ENCODE measurements at places on chromosomes 3 and 15.

GRCh38 chr3:33131331-33132018 lies 17.7 kb downstream of the CRTAP start:
- H3K36me3 ChIP-seq = peaks cover 14% of the 10 kb centered on the region
- DNase-seq = peak; percentile 68
- H3K27ac ChIP-seq = no peak overlapping the region
- H3K4me3 ChIP-seq = no peak overlapping the region
- H3K4me1 ChIP-seq = no peaks in the 10 kb centered on the region
- H3K27me3 ChIP-seq = no peaks in the 10 kb centered on the region

DNA sequence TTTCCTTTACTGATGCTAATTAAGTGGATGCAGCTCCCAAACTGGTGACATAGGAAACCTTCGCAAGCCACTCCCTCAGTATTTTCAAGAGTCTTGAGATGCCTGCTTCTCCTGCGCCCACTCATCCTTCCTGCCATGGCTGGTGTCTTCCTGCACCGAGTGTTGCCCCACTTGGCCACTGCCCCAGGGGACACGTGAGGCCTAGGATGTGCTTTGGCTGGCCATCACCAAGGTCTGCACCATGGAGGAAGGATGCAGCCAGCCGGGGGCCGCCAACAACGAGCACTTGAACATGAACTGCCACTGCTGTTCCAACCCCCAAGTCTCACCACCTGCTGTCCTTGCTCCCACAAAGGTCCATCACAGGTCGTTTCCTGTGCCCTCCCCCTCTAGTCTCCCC lies 34.1 kb downstream of the EPHB3 start:
- H3K4me1 ChIP-seq = peaks cover 43% of the 10 kb centered on the region
- H3K27ac ChIP-seq = no peak overlapping the region
- H3K27me3 ChIP-seq = no peaks in the 10 kb centered on the region
- DNase-seq = no peak
- H3K4me3 ChIP-seq = no peak overlapping the region

DNA sequence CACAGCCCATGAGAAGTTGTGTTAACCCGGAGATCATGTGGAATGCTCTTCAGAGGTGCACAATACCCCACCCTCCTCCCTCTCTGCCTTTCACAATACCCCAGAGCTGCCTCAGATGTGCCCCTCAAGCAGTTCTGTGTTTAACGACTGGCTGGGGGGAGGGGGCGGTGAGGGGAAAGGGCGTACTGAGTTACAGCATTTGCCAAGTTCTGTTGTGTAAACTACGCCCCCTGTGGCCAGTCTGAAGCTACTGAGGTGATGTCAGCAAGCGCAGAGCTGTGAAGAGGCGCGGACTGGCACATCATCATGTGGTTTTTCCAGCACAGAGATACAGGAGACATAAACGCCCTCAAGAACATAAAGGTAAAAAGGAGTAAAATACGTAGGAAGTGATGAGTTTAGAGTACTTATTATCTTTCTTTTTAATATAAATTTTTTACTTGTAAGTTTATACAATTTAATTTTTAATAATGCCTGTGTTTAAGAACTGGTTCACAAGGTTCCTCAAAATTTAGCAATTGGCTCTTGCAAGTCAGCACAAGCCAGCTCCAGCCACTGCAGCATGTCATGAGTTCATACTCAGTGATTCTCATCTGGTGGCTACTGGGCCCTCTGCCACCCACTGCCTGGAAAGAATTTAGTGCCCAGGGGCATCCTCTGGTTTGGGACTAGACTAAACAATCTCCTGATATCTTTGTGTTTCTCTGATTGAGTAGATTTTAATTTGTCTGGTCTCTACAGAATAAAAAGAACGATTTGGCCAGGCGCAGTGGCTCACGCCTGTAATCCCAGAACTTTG lies 1.7 kb downstream of the EPB42 start:
- DNase-seq = peak; percentile 12
- no peaks in the 10 kb centered on the region for H3K27me3 ChIP-seq
- H3K4me3 ChIP-seq = no peak overlapping the region
- no peak overlapping the region for H3K27ac ChIP-seq

DNA sequence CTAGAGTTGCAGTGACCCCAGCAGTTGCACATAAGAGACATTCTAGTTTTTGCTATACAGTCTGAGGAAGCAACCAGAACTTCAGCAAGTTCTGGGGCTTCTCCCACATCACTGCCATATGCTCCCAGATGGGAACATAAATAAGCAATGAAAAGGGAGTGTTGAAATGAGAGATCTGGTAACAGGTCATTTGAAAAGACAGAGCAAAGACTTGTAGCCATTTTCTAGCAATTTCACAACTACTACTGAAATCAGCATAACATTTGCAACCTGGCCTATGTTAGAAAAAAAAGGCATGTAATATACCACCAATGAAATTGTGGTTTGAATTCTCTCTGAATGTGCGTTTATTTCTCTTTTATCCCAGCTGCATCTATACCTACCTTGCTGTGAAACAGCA lies 57.5 kb downstream of the NUDT16 start:
- no peaks in the 10 kb centered on the region for H3K36me3 ChIP-seq
- no peaks in the 10 kb centered on the region for H3K27me3 ChIP-seq
- no peak for DNase-seq
- H3K4me3 ChIP-seq = no peak overlapping the region
- no peaks in the 10 kb centered on the region for H3K4me1 ChIP-seq
- H3K27ac ChIP-seq = no peak overlapping the region

GRCh38 chr3:160677459-160677881 lies 510 bp downstream of the ARL14 start:
- no peaks in the 10 kb centered on the region for H3K36me3 ChIP-seq
- DNase-seq = no peak
- no peaks in the 10 kb centered on the region for H3K27me3 ChIP-seq

- DNase-seq = peak; percentile 45
- H3K36me3 ChIP-seq = no peaks in the 10 kb centered on the region
- H3K27me3 ChIP-seq = no peaks in the 10 kb centered on the region
- no peak overlapping the region for H3K27ac ChIP-seq
- H3K4me1 ChIP-seq = peaks cover 9% of the 10 kb centered on the region
Observed at GRCh38 chr3:138842483-138843188, 7.9 kb upstream of the PIK3CB start.

GRCh38 chr3:172317481-172317880 lies 130.8 kb downstream of the GHSR start:
- H3K36me3 ChIP-seq = peaks cover 7% of the 10 kb centered on the region
- H3K27me3 ChIP-seq = no peaks in the 10 kb centered on the region
- H3K4me1 ChIP-seq = peaks cover 21% of the 10 kb centered on the region
- peak overlapping the region; percentile 62 for H3K27ac ChIP-seq
- H3K4me3 ChIP-seq = no peak overlapping the region
- DNase-seq = no peak

DNA sequence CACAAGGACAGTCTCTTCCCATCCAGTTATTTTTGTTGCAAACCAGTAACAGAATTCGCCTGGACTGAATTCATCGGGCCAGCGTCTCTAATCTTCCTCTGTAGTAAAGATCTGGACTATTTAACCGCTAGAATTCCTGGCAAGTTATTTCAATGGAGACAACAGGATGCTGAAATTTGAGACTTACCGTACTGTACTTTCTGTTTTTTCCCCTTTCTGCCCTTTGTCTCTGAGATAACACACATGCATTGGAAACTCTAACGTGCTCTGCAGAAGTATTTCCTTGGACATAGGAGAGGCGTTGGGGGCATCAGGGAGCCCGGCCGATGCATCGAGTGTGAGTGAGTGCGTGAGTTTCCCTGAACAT lies 61.5 kb downstream of the ASB7 start:
- no peaks in the 10 kb centered on the region for H3K36me3 ChIP-seq
- H3K4me3 ChIP-seq = no peak overlapping the region
- no peaks in the 10 kb centered on the region for H3K4me1 ChIP-seq

DNA sequence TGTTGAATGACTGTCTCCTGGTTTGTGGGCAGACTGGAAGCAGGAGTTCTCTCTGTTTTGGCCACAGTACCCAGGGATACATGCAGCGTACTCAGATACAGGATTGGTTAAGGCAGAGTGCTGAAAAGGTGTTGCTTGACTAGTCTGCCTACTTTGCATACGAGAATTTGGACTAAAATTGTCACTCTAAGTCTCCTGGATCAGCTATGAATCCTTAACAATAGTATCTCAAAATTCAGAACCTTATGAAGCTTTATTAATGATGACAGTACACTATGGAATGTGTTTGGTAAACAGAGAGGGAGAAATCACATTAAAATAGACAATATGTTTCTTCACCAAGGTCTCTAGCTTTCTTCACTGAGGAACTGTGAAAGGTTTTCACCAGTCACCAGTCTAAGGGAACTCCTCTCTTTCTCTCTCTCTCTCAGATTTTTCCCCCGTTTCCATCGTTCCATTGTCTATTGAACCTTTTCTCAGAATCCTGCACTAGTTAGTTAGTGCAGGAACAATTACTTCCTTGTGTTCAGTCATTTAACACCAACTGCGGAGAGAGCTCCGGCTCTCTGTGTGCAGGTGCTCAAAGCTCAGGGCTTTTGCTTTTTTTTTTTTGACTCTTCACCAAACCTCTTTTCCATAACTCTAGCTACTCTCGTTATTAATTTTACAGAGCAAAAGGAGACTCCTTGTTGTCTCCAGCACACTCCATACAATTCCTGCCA lies 85.9 kb upstream of the FNDC3B start:
- DNase-seq = no peak
- H3K4me1 ChIP-seq = no peaks in the 10 kb centered on the region
- no peak overlapping the region for H3K27ac ChIP-seq
- no peak overlapping the region for H3K4me3 ChIP-seq
- H3K36me3 ChIP-seq = no peaks in the 10 kb centered on the region

GRCh38 chr15:78148392-78149067 lies 632 bp upstream of the IDH3A start:
- H3K27me3 ChIP-seq = no peaks in the 10 kb centered on the region
- no peak overlapping the region for H3K27ac ChIP-seq
- no peak for DNase-seq
- H3K4me1 ChIP-seq = peaks cover 8% of the 10 kb centered on the region
- no peak overlapping the region for H3K4me3 ChIP-seq

DNA sequence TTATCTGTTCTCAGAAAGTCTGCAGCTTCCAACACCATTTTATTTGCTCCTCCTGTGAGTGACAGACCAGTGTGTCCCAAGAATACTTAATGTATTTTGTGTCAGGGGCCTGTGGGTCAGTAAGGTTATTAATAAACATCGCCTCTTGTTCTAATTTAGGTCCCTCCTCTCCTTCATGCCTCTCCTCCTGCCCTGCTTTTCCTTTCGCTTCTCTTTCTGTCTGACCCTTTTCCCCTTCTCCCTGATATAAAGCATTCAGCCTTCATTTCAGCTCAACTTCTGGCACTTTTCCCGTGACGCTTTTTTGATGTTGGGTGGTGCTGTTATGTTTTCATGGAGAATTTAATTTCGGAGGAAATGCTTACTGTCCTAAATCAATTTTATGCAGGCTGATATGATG lies 29.7 kb upstream of the NR2F2 start:
- H3K27ac ChIP-seq = no peak overlapping the region
- DNase-seq = no peak
- H3K4me3 ChIP-seq = no peak overlapping the region
- peaks cover 2% of the 10 kb centered on the region for H3K4me1 ChIP-seq
- no peaks in the 10 kb centered on the region for H3K27me3 ChIP-seq

DNA sequence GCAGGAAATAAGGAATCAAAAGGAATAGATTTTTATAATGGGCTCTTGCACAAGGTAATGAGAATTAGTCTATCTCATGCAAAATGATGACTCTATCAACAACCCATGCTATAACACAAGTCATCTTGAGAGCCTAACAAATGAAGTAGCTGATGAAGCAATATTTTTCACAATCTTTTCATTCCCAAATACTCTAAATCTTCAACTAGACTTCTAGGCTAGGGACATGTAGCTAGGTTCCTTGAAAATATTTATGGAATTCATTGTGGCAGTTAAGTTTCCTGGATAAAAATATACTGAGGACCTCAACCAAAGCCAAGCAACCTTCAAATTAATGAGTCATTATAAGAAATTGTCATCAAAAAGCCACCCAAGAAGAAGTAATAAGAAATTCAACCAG lies 55.4 kb downstream of the DCBLD2 start:
- no peaks in the 10 kb centered on the region for H3K27me3 ChIP-seq
- H3K27ac ChIP-seq = no peak overlapping the region
- no peak overlapping the region for H3K4me3 ChIP-seq
- H3K36me3 ChIP-seq = no peaks in the 10 kb centered on the region
- no peak for DNase-seq

- no peak overlapping the region for H3K27ac ChIP-seq
- no peaks in the 10 kb centered on the region for H3K36me3 ChIP-seq
- no peak for DNase-seq
- H3K4me1 ChIP-seq = no peaks in the 10 kb centered on the region
- H3K4me3 ChIP-seq = no peak overlapping the region
Observed at GRCh38 chr3:33229947-33230346, 11.3 kb upstream of the SUSD5 start.

GRCh38 chr15:47778263-47778770 lies 61.0 kb downstream of the SEMA6D start:
- no peaks in the 10 kb centered on the region for H3K36me3 ChIP-seq
- no peak overlapping the region for H3K4me3 ChIP-seq
- no peak for DNase-seq
- no peak overlapping the region for H3K27ac ChIP-seq

DNA sequence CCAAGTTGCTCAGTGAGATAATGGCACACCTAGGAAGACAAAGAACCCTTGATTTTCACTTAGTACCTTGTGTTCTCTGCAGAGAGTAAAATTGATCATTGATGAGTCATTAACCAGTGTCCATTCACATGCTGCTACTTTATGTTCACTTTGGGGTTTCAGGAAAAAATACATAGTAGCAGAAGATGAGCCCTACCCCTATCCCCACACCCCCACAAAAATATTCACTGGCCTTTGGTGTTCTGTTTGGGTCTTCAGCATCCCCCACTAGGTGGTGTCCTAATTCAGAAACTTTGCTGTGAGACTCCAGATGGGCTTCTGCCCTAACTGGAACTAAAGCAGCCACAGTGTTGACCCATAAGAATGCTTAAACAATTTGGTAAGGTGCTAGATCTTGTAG lies 178.8 kb downstream of the KLHL25 start:
- no peaks in the 10 kb centered on the region for H3K36me3 ChIP-seq
- DNase-seq = peak; percentile 38
- H3K4me1 ChIP-seq = peaks cover 9% of the 10 kb centered on the region
- no peak overlapping the region for H3K4me3 ChIP-seq

GRCh38 chr3:17894434-17895060 lies 152.1 kb upstream of the TBC1D5 start:
- no peaks in the 10 kb centered on the region for H3K36me3 ChIP-seq
- H3K27ac ChIP-seq = no peak overlapping the region
- no peaks in the 10 kb centered on the region for H3K4me1 ChIP-seq
- DNase-seq = peak; percentile 20
- H3K27me3 ChIP-seq = no peaks in the 10 kb centered on the region
- no peak overlapping the region for H3K4me3 ChIP-seq

DNA sequence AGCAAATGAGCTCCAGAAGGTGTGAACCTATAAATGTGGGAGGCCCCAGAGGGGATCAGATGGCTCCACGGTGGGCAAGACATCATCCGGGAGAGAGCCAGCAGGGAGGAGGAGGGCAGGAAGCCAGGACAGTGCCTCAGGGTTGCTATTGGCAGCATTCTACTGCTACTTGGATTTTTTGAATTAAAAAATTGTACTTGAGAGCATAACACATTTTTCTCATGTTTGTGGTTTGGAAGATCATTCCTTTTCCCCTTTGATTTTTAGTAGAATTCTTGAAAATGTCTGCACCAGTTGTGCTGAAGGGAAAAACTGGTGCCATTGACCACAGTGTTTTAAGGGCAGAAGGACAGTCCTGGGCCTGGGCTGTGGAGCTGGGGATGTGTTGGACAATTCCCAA lies 59.2 kb downstream of the LYZL4 start:
- H3K27me3 ChIP-seq = no peaks in the 10 kb centered on the region
- no peak overlapping the region for H3K27ac ChIP-seq
- H3K36me3 ChIP-seq = no peaks in the 10 kb centered on the region
- H3K4me3 ChIP-seq = no peak overlapping the region
- H3K4me1 ChIP-seq = no peaks in the 10 kb centered on the region

All from trophoblast cell (in vitro differentiated cells and primary cell).